ENCODE measurements at places on chromosomes 6 and 20.

DNA sequence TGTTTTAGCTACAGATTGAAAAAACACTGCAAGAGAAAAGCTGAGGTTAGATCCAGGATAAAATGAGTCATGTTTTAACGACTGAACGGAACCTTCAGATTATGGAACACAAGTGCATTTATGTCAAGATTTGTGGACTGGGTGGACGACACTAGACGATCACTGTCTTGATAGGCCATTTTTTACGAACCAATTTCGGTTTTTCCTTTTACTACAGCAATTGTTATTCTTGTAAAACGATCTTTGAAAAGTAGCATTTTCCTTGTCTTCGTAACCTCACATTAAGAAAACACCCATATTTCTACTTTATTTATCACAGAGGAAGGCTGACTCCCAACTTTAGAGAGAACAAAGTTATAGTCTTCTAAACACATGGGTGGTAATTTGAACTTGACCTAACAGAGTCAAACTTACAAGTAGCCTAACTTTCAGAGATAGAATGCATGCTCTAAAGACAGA is 294.2 kb upstream of the TCF21 start:
- no peak for DNase-seq

GRCh38 chr20:11894062-11894461 is 23.6 kb upstream of the BTBD3 start:
- no peak for DNase-seq

DNA sequence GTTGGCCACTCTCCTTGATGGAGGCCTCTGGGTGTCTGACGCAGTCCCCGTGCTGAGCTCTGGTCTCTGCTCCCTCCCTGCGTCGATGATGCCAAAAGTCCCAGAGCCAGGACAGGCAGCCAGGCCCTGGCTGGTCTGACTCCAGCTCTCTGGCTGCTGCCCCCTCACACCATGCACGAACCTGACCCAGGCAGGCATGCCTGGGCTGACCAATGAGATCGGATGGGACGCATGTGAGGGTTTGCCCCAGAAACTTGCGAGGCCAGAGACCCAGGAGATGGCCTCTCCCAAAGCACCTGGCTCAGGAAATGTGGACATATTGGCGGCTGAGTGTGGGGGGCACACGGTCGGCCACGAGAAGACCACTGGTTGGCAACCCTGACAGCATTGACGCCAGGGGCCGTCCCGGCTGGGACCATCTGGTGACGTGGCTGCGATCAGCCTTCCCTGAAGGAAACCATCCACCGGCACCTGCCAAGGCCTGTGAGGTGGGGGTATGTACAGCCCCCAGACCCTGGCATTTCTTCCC is 51.2 kb upstream of the FRMD1 start:
- peak; percentile 25 for DNase-seq

- no peak for DNase-seq
Measured at GRCh38 chr6:155399062-155399744, 56.4 kb downstream of the NOX3 start.

DNA sequence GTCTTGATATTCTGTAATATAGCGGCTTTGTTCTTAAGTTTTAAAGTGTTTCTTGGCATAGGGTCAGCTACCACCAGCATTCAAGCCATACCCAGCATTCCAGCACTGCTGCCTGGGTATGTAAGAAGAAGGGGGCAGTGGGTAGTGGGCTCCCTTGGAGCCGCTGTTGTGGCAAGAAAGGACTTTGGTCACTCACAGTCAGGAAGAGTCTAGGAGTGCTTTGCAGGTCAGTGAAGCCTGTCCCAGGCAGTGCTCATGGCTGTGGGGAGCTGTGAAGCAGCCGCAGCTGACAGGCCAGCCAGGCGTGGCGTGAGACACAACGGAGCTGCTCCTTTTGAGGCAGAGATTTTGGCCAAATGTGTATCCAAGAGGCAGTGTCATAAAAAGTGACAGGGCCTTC is 512.0 kb downstream of the CDKAL1 start:
- no peak for DNase-seq

- DNase-seq = no peak
Measured at GRCh38 chr6:73377225-73377624, 7.5 kb upstream of the OOEP start.

DNA sequence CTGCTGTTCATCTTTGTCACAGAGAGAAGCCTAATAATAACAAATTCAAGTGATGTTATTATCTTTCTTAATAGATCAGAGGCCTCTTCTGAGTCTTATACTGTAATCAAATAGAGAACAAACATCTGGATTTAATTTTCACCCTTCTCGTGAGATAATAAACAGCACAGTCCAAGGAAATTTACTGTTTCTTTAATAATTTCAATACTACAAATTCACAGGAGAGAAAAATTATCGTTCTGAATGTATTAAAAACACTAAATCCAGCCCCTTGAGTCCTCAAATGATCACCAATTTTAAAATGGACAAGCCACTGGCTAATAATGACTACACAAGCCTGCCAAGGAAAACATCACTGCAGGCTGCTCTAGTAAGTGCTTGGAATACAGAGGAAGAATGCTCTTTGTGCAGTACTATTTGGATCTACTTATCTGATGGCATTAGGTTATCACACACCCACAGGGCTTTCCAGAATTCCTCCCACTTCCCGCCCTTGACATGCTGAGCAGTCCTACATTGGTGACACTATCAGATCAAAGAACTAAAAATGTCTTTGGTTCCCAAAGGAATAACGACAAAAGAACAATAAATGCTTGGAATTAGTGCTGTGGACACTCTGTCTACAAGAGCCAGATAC is 38.1 kb downstream of the SYNE1 start:
- DNase-seq = no peak

- DNase-seq = no peak
Measured at GRCh38 chr6:6781873-6782227, 193.3 kb downstream of the LY86 start.

GRCh38 chr6:46378882-46379416 is 112.3 kb downstream of the RCAN2 start:
- DNase-seq = no peak

- DNase-seq = no peak
Measured at GRCh38 chr20:45595235-45595634, 16.2 kb upstream of the WFDC8 start.

- DNase-seq = no peak
Measured at GRCh38 chr6:87154641-87154992, 748 bp upstream of the ZNF292 start.

DNA sequence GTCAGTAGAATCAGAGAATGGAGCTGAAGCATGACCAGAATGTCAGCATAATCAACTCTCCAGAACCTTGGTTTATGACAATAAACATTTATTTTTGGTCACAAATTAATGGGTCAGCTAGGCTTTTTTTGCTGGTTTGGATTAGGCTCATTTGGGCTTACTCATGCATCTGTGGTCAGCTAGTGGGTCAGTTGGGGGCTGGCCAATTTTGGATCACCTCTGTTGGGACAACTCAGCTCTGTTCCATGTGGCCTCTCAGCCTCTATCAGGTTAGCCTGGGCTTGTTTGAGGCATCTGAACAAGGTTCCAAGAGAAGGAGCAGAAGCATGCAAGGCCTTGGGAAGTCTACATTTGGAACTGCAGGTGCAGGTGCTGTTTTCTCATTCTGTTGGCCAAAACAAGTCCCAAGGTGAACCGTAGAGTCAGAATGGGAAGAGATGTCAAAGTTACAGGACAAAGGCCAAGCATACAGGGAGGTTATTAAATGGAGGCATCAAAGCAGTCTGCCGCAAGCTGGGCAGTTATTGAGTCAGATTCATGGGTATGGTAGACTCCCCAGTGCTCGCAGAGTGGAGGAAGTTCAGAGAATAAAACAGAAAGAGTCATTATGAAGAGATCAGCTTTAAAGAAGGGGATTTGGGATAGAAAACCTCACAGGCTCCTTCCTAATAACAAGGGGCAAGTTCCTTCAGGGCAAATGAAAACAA is 173.0 kb downstream of the PLCB4 start:
- DNase-seq = no peak

- no peak for DNase-seq
Measured at GRCh38 chr6:167122827-167123657, at the start of gene CCR6. CCR6 (plus strand) TSS chr6:167123096; CDS start chr6:167136135, 13,039 bp downstream.

- no peak for DNase-seq
Measured at GRCh38 chr20:33947709-33948295, 45.9 kb upstream of the RALY start.

- no peak for DNase-seq
Measured at GRCh38 chr6:7271205-7271534, 41.8 kb downstream of the SSR1 start.

- DNase-seq = no peak
Measured at GRCh38 chr6:108186226-108186625, 20.4 kb downstream of the NR2E1 start.

- DNase-seq = no peak
Measured at GRCh38 chr20:58629215-58629580, 21.9 kb upstream of the STX16 start.

GRCh38 chr6:33492093-33492492 is 37.7 kb downstream of the ZBTB9 start:
- DNase-seq = no peak

GRCh38 chr6:132927713-132928112 is 113.3 kb downstream of the RPS12 start:
- DNase-seq = no peak

DNA sequence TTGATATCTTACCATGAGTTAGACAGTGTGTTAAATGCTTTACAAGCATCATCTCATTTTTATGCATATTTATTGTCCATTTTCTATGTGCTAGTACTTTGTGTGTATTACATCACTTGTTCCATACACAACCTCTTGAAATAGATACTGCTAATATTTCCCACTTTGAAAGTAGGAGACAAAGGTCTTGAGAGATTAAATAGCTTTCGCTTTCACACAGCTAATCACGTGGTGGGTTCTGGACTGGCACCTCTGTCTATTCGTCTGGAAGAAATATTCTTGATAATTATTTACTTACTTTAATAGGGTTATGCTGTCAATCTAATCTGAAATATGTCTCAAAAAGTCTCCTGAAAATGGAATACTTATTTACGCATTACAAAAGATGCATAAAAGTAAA is 30.2 kb downstream of the EPHA7 start:
- no peak for DNase-seq

DNA sequence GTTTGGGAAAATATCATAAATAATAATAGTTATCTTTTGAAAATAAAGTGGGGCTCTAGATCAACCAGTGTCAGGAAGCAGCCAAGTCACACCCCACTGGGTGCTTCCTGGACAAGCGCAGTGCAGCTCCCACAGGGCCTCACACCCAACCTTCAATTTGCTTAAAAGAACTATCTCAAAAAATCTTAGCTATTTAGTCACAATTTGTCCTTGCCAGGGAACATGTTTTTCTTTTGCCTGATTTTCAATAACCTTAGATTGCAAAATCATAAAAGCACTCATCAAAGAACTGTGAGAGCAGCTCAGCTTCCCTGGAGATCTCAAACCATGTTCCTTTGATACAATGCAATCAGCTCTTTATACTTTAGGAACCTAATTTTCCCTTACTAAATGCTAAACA is 1.6 kb upstream of the NCOA7 start:
- no peak for DNase-seq

DNA sequence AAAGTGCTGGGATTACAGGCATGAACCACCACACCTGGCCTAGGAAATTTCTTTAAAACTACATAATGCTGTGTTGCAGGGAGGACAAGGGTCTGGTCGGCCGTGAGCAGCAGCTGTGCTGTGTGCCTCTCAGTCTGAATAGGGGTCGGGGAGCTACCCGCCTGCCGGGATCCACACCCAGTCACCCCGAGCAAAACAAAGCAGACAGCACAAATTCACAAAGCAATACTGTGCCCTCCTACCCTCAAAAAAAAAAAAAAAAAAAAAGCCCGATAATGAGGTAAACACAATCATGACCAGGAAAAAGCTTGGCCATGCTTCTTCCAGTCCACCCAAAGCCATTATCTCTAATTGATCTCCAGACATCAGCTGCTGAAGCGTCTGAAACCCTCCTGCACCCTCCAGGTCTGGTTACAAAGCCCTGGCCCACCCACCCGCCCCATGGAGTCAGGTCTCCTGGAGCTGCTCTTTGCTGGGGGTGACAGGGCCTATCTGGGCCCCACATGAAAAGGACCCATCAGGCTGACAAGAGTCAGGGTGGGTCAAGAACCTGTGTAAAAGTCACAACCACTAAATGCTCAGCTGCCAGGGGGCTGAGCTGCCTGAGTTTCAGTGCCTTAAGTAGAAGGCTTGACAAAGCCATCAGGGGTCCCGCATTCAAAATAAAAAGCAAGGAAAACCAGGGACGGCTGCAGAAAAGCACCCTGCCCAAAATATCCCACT is 88.2 kb downstream of the NOL4L start:
- DNase-seq = no peak

DNA sequence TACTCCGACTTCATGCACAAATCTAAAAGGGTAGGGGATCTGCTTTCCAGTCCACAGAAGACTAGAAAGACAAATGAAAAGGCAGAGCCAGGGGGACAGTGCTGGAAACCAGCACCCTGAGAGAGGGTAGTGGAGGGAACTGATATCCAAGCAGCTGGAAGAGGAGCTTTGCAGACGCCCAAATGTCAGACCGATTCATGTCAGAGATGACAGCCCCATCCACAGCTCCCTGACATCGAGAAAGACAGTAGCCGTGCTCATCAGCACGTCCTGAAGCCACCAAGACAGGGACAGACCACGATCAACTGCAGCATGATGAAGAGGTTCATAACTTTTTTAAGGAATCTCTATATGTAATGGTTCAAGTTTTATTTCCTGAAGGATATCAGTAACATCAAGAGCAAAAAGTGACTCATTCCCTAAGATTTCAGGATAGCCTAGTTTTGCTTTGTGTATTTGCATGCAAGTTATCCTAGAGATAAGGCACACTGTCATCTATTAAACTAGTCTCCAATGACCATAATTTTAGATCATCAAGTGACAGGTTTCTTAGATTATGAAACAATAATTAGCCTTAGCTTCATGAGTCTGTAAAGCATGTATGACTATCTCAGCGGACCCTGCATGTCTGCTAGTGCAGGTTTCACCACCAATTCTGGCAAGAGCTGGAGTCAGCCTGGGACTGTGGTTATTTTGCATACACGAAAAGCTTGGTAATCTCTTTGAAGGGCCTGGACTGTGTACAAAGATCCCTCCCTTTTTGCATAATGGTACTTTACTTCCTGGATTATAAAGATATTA is 43.0 kb downstream of the PRDM1 start:
- DNase-seq = no peak

GRCh38 chr6:142907544-142907943 is 37.4 kb downstream of the HIVEP2 start:
- DNase-seq = no peak

- no peak for DNase-seq
Measured at GRCh38 chr6:15431762-15432483, 186.1 kb downstream of the JARID2 start.

- DNase-seq = peak; percentile 35
Measured at GRCh38 chr6:170094686-170095272, 196.1 kb downstream of the DLL1 start.

- peak; percentile 7 for DNase-seq
Measured at GRCh38 chr6:169844946-169845345, 93.5 kb downstream of the ERMARD start.

GRCh38 chr6:136160250-136160649 is 89.9 kb downstream of the MTFR2 start:
- no peak for DNase-seq

DNA sequence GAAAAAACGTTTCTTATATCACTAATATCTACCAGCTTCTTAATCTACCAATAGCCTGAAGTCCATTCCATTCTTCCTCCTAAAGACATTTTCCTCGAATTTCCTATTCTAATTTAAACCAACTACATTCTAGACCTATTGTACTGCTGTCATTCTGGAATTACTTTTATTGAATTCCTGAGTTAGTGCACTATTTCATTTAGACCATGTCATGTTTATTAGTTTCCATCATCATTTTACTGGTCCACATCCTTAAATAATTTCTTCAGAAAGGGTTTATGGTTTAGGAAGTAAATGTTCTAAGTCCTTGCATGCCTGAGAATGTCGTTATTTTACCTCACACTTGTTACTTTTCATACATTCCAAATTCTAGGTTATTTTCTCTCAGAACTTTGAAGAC is 13.2 kb downstream of the LCA5 start:
- no peak for DNase-seq

Measured in dorsolateral prefrontal cortex (tissue), 122 donors.